ENCODE measurements at places on chromosomes 11 and 22.

DNA sequence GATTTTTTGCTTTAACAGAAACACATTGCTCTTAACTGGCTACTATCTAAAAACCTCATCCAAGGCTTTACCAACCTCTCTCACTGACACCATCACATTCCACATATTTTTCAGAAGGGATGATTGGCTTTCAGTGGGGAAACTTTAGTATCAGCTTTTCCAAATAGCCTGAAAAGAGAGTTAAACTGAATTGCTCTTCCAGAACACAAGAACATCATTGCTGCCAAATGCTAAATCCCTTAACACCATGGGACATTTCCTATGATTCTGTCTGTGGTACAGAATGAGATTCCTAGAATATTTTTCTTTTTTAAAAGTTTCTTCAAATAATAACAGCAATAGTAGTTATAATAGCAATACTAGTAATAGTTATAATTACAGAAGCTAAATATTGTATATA, 45.4 kb downstream of the SOX6 start:
- H3K4me1 ChIP-seq, result no peaks in the 10 kb centered on the region
- DNase-seq, result no peak
- no peak overlapping the region for H3K27ac ChIP-seq
- peaks cover 4% of the 10 kb centered on the region for H3K27me3 ChIP-seq
- no peak overlapping the region for H3K4me3 ChIP-seq

- no peak overlapping the region for H3K27ac ChIP-seq
- DNase-seq, result no peak
- H3K4me1 ChIP-seq, result no peaks in the 10 kb centered on the region
- H3K36me3 ChIP-seq, result peaks cover 54% of the 10 kb centered on the region
- peaks cover 2% of the 10 kb centered on the region for H3K27me3 ChIP-seq
- no peak overlapping the region for H3K4me3 ChIP-seq
These were observed 8.1 kb downstream of the APIP start for GRCh38 chr11:34907934-34908593.

DNA sequence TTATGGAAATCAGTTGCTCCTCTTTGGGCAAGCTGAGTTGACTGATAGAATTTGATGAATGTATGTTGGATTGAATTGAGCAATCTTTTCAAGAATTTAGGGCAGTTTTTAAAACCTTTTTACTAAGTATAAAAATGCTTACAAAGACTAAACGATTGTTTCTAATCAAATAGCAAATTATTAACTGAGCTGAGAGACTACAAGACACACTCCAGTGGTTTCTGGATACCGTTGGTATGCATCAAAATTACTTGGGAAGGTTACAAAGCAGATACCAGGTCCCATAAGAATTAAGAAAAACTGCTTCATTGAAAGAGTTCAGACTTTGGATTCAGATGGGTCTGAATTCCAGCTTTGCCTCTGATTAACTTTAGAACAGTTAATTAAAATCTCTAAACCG, 721.4 kb downstream of the FAM181B start:
- peaks cover 5% of the 10 kb centered on the region for H3K4me1 ChIP-seq
- no peaks in the 10 kb centered on the region for H3K36me3 ChIP-seq
- no peak for DNase-seq
- no peak overlapping the region for H3K27ac ChIP-seq
- H3K27me3 ChIP-seq, result peaks cover 2% of the 10 kb centered on the region

- H3K4me3 ChIP-seq, result peak overlapping the region; percentile 50
- H3K27me3 ChIP-seq, result peaks cover 9% of the 10 kb centered on the region
- H3K4me1 ChIP-seq, result peaks cover 61% of the 10 kb centered on the region
- DNase-seq, result no peak
These were observed 5.1 kb upstream of the CLCF1 start for GRCh38 chr11:67378544-67378943.

DNA sequence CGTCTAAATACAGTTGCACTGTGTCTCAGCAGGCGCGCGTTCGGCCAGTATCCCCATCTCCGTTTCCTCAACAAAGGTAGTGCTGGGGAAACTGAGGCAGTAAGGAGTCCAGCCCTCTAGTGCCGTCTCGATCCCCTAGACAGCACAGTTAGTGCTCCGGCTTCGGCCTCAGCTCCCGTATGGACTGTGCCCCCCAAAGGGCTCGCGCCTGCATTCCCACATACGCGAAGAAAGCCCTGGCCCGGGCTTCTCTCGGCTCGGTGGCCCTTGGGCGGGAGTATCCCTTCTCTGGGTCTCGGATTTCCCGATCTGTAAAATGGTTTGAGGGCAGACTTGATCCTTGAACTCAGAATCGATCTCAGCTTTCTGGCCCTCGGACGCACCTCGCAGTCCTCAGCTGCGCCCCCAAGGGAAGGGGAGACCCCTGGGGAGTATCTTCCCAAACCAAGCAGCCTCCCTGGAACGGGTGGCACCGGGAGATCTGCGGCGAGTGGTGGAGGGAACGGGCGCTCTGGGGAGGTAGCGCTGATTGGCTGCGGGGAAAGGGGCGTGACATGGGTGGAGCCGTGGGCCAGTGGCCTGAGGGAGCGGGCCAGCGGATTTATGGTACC, 759 bp upstream of the PEX16 start:
- peaks cover 34% of the 10 kb centered on the region for H3K4me1 ChIP-seq
- peak overlapping the region; percentile 99 for H3K27ac ChIP-seq
- peak; percentile 86 for DNase-seq
- H3K36me3 ChIP-seq, result no peaks in the 10 kb centered on the region
- H3K4me3 ChIP-seq, result peak overlapping the region; percentile 97

DNA sequence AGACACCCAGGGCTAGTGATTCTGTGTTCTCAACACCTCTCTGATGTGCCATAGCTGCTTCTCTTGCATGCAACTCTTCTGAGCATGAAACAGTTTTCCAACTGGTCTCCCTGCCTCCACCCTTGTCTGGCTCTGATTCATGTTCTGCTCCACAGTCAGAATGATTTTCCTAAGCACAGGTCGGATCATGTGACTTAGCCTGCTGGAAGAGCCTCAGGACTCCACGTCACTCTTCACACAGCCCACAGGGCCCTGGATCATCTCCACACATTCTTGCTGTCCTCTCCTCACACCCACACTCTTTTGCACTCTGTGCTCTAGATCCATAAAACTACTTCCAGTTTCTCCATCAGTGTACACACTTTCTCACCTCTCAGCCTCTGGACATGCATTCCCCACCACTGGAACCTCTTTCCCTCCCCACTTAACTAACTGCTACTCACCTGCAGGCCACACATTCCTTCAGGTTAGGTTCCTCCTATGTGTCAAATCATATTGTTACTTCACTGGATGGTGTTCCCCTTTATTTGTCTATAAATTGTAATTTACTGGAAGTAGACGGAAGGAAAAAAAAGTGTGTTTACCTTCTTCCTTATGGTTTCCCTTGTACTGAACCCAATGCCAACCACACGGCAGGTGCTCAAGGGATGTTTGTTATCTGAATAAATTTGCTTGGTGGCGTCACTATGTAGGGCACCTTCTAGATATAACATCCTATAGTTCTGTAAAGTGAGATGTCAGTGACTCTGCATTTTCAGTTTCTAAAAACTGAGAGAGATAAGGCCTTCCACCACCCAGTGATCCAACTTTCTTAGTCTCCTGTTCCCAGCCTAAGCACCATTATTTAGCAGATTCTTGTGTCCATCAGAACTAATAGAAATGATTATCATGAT, 133.7 kb downstream of the ETS1 start:
- H3K4me1 ChIP-seq, result peaks cover 43% of the 10 kb centered on the region
- peaks cover 2% of the 10 kb centered on the region for H3K27me3 ChIP-seq
- no peak for DNase-seq
- H3K4me3 ChIP-seq, result no peak overlapping the region
- H3K36me3 ChIP-seq, result peaks cover 20% of the 10 kb centered on the region

GRCh38 chr22:46443850-46444389, 93.5 kb downstream of the CELSR1 start:
- peak; percentile 37 for DNase-seq
- peak overlapping the region; percentile 37 for H3K4me3 ChIP-seq
- no peaks in the 10 kb centered on the region for H3K27me3 ChIP-seq

- no peak overlapping the region for H3K4me3 ChIP-seq
- no peak for DNase-seq
- peaks cover 11% of the 10 kb centered on the region for H3K27me3 ChIP-seq
These were observed 991.2 kb upstream of the TENM4 start for GRCh38 chr11:80432057-80432456.

DNA sequence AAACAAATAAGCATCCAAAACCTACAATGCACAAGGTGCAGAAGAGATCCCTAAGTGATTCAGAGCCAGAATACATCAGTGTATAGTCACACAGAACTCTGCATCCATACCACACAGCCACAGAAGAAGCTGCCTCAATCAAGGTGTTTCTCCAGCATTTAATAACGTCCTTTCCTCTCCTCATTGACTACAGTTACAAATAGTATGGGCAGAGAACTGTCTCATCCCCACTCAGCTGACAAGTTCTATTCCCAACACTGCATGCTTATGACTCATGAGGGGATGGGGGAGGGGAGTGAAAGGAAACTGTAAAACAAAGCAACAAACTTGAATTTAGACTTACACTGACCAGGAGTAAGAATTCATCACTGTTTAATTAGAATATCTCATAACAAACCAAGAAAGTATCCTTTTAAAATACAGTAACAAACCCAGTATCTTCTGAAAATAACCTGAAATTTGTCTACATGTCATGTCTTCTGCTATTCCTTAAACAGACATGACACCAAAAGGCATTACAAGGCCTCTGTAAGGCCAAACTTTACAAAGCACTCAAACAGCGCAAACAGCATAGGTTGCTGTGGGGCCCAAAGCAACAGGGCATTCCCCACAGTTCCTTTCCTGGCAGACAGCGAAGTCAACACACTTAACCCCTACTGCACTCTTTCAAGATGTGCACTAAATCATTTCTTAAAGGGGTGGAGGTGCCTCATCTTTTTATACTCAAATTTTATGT, 29.3 kb downstream of the CELF1 start:
- H3K36me3 ChIP-seq, result peaks cover 8% of the 10 kb centered on the region
- peak overlapping the region; percentile 89 for H3K27ac ChIP-seq
- peak overlapping the region; percentile 26 for H3K4me3 ChIP-seq
- no peak for DNase-seq
- H3K4me1 ChIP-seq, result peaks cover 53% of the 10 kb centered on the region

GRCh38 chr11:114163830-114164401, 104.4 kb downstream of the ZBTB16 start:
- peaks cover 5% of the 10 kb centered on the region for H3K27me3 ChIP-seq
- DNase-seq, result no peak
- H3K27ac ChIP-seq, result peak overlapping the region; percentile 80
- no peaks in the 10 kb centered on the region for H3K36me3 ChIP-seq
- peak overlapping the region; percentile 29 for H3K4me3 ChIP-seq

GRCh38 chr11:117862753-117863152, 13.7 kb downstream of the FXYD6 start:
- peak overlapping the region; percentile 9 for H3K4me3 ChIP-seq
- peaks cover 66% of the 10 kb centered on the region for H3K4me1 ChIP-seq
- DNase-seq, result no peak
- H3K36me3 ChIP-seq, result peaks cover 5% of the 10 kb centered on the region

DNA sequence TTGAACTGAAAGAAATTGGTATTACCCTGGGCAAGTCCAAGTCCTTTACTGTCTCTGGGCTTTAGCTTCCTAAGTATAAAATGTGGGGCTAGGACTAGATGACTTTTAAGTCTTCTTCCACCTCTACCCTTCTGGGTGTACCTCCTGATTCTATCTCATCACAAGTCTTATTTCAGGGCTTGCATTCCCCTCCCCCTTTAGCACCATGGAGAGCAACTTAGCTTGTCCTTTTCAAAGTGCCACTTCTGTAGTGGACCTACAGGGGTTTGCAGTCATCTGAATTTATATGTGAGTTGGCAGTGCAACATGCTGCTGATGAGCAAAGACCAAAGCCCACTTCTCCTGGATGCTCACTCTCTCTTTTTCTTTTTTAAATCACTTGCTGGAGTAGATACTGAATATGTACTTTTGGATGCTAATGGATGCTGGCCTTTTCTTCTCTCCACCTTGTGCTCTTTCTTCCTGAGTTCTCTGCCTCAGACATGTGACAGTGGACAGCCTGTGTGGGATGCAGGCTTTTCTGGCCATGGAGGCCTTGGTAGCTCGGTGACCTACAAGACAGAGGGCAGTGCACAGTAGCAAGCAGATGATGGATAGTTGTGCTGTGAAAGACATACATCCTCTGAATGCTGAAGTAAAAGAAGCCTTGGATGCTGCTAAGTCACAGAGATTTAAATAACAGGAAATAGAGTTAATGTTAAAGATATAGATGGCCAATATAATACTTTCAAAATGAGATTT, 185.0 kb downstream of the NELL1 start:
- H3K4me1 ChIP-seq, result no peaks in the 10 kb centered on the region
- peaks cover 8% of the 10 kb centered on the region for H3K27me3 ChIP-seq
- H3K27ac ChIP-seq, result no peak overlapping the region
- peak; percentile 43 for DNase-seq
- no peak overlapping the region for H3K4me3 ChIP-seq

DNA sequence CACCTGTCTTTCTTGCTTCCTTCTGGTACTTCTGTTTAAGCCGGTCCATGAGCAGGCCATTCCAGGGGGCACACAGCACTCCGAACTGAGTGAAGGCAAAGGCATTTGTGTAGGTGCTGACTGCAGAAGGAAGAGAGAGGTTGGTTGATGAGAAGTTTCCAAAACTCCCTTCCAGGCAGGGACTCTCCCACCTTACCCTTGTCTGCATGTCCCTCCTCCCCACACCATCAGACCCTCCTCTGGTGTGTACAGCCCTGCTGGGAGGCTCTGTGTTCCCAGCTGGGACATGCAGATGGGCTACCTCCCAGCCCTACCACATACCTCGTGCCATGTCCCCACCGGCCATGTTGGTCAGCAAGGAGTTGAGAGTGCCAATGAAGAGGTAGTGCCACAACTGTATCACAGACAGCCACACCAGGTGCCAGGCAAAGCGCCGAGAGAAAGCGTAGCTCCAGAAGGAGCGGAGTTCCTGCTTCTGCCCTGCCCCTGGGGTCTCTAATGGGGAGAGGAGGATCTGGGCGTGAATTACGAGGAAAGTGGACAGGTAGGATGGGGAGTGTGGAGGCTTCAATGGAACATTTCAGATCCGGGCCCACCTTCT, 12.2 kb downstream of the SLC43A3 start:
- peaks cover 2% of the 10 kb centered on the region for H3K27me3 ChIP-seq
- no peaks in the 10 kb centered on the region for H3K4me1 ChIP-seq

All from nephron progenitor cell (in vitro differentiated cells).